Foreskin fibroblast (primary cell): ENCODE measurements at places on chromosomes 12 and 14.

- DNase-seq = no peak
Observed at GRCh38 chr12:97386133-97386581, 76.4 kb upstream of the RMST start.

GRCh38 chr14:104966981-104967385, 11.2 kb downstream of the AHNAK2 start:
- no peak for DNase-seq

DNA sequence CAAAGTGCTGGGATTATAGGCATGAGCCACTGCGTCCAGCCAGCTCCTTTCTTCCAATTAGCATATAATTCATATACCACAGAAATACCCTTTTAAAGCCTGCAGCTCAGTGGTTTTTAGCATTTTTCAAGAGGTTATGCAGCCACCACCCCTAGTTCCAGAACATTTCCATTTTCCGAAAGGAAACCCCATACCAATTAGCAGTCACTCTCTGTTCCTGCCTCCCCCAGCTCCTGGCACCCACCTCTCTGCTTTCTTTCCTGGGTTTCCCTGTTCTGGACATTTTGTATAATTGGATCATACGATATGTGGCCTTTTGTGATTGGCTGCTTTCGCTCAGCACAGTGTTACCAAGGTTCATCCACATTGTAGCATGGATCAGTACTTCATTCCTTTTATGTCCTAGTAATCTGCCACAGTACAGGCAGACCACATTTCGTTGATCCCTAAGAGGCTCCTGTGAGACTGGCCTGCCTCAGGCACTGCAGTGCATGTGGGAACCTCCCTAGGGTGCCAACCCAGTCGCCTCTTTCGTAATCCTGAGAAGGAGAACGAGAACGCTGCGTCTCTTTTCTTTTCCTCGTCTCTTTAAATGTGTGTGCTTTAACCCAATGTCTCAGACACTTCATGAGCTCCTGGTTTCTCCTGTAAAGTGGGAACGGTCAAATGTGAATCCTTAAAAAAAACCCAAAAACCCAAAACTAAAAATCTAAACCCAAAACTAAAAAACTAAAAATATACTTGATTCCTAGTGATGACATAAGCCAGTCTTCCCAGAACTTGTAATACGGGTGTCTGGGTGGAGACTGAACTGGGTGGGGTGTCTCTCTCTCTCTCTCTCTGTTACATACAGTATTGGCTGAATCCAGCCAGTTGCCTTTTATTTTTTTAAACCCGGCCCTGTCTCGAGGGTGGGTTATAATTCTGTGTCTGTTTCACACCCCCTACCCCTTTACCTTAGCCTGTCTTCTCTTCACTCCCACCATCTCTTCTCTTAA, 14.7 kb downstream of the AACS start:
- DNase-seq = peak; percentile 71

DNA sequence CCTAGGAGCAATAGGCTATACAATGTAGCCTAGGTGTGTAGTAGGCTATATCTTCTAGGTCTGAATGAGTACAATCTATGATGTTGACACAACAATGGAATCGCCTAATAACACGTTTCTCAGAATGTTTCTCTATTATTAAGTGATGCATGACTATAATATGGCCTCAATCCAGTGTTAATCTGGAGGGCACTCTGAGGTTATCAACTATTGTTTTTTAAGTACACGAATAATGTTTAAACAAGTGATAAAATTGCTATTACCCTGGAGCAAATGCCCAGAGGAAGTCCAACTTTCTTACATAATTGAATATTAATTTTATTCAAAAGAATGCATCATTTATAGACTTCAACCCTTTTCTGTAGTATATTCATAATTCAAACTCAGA, 16.4 kb upstream of the CNIH1 start:
- DNase-seq = no peak

GRCh38 chr12:94049718-94050117, 98.7 kb upstream of the PLXNC1 start:
- no peak for DNase-seq

GRCh38 chr14:94857950-94858349, 88.0 kb upstream of the GSC start:
- DNase-seq = no peak

GRCh38 chr12:129230995-129231394, 377.7 kb downstream of the GLT1D1 start:
- no peak for DNase-seq

DNA sequence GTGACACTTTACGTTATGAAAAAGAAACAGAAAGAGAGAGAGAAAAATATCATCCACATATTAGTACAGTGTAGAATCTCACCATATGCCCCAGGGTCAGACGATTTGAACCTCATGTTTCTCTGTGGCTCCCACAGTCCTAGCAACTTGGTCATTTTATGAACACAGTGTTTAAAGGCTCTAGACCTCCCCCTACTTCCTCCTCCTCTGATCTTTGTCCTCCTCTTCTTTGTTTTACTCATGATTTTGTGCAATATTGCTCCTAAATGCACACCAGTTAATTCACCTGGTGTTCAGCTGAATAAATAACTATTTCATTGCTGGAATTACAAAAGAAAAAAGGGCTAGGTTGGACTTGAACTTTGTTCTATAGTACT, 18.2 kb downstream of the GLT1D1 start:
- no peak for DNase-seq
